ENCODE measurements at places on chromosomes 12 and 14.

DNA sequence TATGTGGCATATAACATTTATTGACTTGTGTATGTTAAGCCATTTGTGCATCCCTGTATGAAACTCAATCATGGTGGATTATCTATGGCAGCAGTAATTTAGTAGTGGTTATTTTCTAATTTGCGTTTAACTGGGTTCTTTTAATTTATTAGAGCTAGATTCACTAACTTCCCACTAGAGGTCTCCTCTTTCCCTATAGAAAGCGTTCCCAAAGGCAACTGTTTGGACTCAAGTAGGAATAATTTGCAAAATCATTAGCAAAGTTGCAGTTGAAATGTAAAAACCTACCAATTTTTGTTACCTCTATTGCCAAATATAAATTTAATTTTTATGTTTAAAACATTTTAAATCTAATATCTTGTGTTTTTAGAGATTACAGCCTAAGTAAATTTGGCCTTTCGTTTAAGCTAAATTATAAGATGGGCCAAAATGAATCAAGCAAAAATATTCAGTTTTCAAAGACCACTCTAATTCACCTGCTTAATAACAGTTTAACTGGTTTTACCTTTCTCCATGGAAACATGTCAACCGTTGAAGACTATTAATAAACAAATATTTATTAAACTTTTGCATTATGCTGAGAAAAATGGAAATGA, 6.0 kb downstream of the DMAC2L start:
- peak; percentile 13 for DNase-seq

DNA sequence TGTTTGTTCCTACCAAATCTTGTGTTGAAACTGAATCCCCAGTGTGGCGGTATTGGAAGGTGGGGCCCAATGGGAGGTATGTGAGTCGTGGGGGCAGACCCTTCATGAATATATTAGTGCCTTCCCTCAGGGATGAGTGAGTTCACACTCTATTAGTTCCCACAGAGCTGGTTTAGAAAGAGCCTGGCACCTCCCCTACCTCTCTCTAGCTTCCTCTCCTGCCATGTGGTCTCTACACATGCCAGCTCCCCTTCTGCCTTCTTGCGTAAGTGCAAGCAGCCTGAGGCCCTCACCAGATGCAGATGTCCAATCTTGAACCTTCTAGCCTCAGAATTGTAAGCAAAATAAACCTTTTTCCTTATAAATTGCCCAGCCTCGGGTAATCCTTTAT, 105.8 kb downstream of the SPTSSA start:
- no peak for DNase-seq

DNA sequence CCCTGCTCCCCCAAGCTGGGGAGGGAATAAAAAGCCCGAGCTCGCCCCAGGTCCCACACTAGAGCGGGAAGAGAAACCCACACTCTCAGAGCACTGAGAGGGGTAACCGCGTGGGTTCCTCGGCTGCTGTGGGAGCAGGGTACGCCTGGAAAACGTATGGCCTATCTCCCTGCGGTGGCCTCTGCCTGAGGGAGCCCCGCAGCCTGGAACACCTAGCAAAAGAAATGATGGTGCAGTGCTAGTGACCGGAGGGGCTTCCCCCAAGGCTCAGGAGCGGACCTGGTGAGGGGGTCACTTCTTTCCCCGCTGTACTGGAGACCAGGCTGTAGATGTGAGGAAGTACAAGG, 2.5 kb upstream of the OR4N2 start:
- no peak for DNase-seq

GRCh38 chr12:126581655-126582054, 1516.4 kb downstream of the AACS start:
- no peak for DNase-seq

DNA sequence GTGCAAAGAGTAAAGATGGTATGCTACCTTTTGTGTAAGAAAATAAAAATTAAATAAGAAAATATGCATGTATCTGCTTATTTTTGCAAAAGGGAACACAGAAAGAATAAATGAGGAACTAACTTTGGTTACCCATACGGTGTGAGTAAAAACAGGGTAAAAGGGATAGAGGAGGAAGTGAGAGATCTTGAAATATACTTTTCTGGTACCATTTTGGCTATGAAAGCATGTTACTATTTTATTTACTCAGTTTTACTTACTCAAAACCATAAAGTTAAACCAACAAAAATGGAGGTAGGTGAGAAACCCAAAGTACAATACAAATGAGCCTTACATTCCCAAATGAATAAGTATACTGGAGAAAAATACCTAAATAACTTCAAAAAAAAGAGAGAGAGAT, 122.0 kb upstream of the EGLN3 start:
- DNase-seq: no peak

DNA sequence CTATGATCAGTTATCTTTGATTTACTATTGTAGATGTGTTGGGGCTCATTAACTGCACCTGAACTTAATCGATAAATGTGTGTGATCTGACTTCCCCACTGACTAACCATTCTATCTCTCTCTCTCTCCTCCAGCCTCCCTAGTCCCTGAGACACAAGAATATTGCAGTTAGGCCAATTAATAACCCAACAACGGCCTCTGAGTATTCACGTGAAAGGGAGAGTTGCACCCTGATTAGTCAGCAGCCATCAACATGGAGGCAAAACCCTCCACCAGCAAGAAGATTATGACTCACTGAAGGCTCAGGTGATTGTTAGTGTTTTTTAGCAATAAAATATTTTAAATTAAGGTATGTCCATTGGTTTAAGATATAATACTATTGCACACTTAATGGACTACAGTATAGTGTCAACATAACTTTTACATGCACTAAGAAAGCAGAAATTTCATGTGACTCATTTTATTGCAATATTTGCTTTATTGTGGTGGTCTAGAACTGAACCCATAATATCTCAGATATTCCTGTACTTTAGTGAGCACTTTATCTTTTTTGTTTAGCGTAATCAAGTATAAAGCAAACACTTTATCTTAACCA, 77.1 kb upstream of the PTGDR start:
- DNase-seq: no peak

DNA sequence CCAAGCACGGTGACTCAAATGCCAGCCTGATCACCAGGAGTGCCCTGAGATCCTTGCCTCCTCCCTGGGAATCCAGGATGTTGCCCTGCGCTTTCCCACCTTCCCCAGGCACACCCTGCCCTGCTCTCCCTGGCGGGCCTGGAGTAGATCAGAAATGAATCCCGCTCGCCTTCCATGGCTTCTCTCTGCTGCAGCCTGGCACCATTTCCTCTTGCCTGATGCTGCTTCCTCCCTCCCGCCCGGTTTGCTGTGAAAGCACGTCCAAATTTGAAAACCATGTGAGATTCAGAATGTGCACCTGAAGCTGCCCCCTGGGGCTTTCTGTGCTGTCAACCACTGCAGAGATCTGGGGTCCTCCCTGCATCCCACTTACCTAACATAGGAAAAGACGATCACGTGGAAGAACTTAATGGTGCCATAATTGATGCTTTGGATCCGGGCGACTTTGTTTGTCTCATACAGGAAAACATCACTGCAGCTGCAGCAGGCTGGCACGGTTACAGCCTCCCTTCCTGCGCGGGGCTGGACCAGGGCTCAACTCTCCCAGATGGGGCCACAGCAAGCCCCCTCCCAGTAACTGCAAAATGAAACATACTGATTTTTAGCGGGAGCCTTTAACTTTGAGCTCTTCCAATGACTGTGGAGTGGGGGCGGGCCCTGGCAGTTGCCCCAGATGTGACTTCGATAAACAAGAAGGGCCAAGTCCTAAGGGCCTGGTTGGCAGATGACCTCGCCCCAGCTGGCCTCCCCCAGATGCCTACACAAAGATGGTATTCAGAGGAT, 24.9 kb upstream of the C12orf76 start:
- DNase-seq: peak; percentile 81

DNA sequence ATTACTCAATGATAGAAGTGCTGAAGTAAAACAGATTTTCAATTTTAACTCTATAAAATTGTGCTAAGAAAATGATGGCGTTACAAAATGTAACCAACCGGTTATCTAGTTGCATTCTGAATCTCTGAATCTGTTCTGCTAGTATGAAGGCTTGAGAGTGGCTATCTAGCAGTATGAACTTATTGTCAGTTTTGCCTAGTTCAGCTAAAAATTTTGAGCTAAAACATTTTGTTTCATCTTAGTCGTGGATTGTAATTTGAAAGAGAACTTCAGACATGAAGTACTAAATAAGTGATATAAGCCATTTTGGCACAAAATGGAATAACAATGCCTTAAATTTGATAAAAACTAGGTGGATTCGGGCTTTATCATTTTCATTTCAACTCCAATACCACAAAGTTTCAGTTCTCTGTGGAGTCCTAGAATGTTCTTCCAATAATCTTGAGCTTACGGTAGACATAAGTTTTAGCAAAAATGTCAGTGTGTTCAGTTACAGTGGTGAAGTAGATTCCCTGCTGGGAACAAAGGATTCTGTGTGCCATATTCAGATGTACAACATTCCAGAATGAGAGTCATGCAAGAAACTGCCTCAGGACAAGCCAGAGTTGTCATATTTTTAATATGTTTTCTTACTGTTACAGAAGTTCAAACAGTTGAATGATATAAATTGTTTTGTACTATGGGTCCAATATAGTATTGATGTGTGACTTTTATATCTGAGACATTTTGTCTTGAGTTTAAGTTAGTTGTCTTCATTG, 28.1 kb downstream of the ATP6V1D start:
- no peak for DNase-seq

- no peak for DNase-seq
These were observed 26.8 kb upstream of the DAAM1 start for GRCh38 chr14:59161561-59162175.

GRCh38 chr14:57266065-57266464, 2.6 kb downstream of the EXOC5 start:
- DNase-seq: no peak

DNA sequence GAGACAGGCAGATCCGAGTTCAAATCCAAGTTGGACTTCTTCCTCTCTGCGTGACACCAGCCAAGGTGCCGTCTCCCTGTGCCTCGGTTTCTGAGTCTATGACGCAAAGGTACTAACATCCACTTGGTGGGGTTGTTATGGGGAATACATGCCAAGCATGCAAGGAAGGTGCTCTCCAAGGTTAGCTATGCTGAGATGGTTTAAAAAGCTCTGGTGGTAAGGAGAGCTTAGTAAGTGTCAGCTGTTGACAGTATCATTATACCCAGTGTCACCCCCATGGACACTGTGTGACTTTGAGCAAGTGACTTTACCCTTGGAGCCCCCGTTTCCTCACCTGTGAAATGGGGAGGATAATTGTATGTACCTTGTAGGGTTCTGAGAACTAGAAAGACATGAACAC, 22.2 kb downstream of the MMAB start:
- DNase-seq: no peak

DNA sequence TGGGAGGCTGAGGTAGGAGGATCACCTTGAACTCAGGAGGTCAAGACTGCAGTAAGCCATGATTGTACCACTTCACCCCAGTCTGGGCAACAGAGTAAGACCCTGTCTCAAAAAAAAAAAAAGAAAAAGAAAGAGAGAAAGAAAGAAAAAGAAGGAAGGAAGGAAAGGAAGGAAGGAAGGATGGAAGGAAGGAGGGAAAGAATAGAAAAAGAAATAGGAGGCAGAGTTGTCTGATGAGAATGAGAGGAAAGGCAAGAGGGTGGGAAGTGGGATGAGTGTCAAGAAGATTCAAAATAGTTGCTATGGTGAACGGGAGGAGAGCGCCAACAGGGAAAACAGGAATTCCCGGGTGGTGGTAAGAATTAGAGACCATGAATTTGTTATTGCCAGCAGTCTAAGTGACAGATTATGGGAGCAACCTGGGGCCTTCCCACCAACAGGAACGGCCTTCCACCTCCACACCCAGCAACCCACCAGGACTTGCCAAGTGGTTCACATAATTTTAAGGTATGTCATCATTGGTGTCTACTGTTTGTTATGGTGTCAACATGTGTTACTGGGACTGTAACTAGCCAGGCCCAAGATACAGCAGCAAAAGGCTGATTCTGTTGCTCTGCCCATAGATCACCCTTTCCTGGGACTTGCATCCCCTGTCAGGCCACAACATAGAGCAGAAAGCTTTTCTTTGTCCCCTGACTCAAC, 36.1 kb upstream of the C12orf76 start:
- DNase-seq: no peak

DNA sequence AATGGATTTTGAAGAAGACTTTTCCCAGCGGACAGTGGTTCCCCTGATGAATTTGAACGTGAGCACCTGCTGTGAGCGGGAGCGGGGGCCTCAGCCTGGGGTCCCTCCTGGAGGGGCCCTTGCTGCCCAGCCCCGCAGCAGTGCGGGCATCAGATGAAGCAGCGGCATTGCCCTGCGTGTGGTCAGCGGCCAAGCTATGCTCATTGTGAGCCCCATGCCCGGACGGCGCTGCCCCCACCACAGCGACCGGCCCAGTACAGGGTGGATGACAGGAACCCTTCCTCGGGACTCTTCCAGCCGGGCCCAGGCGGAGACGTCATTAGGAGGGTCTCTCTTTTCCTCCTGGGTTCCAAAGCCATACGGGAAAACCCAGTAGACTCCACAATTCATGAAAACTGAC, 3.5 kb downstream of the LRCOL1 start:
- no peak for DNase-seq

- DNase-seq: no peak
These were observed 6.5 kb downstream of the HIP1R start for GRCh38 chr12:122841544-122842321.

DNA sequence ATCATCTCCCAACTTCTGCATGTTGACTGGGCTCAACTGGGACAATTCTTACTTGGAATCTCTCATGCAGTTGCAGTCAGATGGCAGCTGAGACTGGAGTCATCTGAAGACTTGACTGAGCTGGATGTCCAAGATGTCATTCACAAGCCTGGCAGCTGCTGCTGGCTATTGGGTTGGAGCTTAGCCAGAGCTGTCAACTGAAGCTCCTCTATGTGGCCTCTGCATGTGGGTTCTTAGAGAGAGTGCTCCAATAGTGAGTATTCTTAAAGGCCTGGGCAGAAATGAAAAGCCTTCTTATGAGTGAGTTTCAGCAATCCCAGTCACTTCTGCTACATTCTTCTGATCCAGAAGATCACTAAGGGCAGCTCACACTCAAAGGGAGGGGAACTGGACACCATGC, 440.9 kb downstream of the LRIG3 start:
- no peak for DNase-seq

DNA sequence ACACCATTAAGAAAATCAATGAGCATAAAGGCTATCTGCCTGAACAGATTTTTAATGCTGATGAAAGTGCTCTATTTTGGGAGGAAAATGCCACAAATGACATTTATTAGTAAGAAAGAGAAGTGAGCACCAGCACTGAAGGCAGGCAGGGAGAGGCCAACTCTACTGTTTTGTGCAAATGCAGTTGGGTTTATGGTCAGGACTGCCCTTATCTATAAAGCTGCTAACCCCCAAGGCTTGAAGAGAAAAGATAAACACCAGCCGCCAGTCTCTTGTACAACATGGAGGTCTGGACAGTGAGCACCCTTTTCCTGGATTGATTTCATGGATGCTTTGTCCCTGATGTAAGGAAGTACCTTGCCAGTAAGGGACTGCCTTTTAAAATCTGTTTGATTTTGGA, 246.8 kb upstream of the SFSWAP start:
- no peak for DNase-seq

DNA sequence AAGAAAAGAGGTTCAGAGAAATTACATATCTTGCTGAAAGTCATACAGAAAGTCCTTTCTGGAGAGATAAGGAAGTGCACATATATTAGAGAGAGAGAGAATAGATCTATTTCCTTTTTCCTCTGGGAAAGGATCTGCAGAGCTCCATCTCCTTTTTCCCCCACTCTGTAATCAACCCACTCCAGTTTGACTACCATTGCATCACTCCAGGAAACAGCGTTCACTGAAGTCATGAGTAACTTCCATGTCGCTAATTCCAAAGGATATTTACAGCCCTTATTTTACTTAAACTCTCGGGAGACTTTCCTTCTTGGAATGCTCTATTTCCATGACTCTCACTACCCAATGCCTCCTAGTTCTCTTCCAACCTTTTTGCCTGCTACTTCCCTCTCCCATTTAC, 72.5 kb upstream of the PARP11 start:
- no peak for DNase-seq

GRCh38 chr14:90601563-90601962, 204.7 kb downstream of the CALM1 start:
- no peak for DNase-seq
